ENCODE measurements at places on chromosomes 16 and 17.

- DNase-seq = no peak
Measured at GRCh38 chr17:12646761-12647422, 18.8 kb upstream of the MYOCD start.

- no peak for DNase-seq
Measured at GRCh38 chr17:19329136-19329535, 33.4 kb downstream of the B9D1 start.

- DNase-seq = no peak
Measured at GRCh38 chr16:23948949-23949411, 113.2 kb downstream of the PRKCB start.

GRCh38 chr16:3044708-3045107 lies 1.7 kb upstream of the MMP25 start:
- no peak for DNase-seq

- DNase-seq = no peak
Measured at GRCh38 chr17:59547131-59547915, 18.1 kb upstream of the DHX40 start.

DNA sequence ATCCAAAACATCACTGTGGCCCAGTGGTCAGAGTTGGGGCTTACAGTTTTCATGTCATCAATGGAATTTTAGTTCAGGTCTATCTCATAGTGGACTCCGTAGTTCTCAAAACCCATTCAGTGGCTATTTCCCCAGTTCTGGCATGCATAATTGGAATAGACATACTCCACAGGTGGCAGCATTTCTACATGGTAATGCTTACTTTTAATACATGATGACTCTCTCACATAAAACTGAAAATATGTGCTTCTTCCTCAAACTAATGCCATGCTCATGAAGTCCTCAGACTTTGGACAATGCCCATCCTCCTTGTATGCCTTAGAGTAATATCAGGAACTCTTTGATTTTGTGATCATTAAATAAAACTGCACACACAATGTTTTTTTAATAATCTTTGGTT lies 857.4 kb upstream of the GOT2 start:
- DNase-seq = no peak

- DNase-seq = no peak
Measured at GRCh38 chr17:40373324-40373723, 8.8 kb upstream of the GJD3 start.

DNA sequence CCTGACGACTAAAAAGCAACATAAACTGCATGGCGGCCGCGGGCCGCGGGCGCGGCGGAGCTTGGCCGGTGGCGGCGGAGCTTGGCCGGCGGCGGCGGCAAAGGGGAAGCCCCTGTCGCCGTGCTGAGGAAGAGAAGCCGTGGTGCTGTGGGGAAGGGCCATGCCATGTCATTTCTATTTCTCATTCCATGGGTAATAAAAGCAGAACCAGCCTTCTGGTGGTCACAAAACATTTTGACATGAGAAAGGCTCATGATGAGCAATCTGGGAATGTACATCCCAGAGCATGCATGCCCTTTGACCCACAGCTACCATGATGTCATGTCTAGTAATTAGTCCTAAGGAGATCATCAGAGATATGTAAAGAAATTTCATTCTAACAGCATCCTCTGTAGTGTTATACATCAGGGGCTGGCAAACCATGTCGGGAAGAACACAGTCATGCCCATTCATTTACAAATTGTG lies 23.9 kb upstream of the HEATR6 start:
- no peak for DNase-seq

GRCh38 chr16:77843405-77843804 lies 55.0 kb downstream of the VAT1L start:
- DNase-seq = no peak

GRCh38 chr17:57282296-57282695 lies 26.0 kb downstream of the MSI2 start:
- no peak for DNase-seq

GRCh38 chr16:54411544-54411943 lies 125.0 kb upstream of the IRX3 start:
- DNase-seq = no peak

DNA sequence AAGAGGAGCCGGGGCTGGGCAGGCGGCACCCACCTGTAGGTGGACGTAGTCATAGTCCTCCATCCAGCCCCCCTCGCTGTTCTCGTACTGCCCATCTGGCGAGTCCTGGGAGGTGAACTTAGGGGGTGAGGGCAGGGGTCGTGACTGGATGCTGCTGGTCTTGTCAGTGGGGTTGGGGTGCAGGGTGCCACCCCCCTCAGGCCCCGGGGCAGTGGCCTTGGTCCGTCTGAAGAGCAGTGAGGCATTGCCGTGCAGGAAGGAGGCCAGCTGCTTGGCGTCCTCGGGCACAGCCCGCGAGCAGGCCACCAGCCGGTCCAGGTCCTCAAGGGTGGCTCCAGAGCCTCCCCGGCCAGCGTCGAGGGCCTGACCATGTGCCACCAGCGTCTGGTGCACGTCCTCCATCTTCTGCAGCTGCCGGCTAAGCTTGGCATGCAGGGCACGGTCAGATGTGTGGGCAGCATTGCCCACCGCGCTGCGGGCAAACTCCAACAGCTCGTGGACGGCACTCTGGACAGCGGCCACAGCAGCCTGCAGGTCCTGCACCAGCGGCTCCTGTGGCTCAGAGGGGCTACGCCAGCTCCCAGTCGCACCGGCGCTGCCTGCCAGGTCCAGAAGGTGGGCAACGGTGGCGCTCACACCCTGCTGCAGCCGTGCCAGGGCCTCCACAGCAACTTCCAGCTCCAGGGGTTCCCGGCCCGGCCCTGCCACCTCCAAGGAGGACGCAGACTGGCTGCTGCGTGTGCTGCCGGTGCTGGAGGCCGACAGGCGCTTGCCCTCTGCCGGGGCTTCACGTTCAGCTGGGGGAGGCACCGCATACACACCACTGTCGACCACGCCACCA lies 16.3 kb downstream of the CTRB1 start:
- DNase-seq = no peak

- DNase-seq = no peak
Measured at GRCh38 chr17:78430892-78431691, 52.6 kb downstream of the PGS1 start.

- no peak for DNase-seq
Measured at GRCh38 chr17:40753804-40754203, 1.3 kb downstream of the KRT25 start.

DNA sequence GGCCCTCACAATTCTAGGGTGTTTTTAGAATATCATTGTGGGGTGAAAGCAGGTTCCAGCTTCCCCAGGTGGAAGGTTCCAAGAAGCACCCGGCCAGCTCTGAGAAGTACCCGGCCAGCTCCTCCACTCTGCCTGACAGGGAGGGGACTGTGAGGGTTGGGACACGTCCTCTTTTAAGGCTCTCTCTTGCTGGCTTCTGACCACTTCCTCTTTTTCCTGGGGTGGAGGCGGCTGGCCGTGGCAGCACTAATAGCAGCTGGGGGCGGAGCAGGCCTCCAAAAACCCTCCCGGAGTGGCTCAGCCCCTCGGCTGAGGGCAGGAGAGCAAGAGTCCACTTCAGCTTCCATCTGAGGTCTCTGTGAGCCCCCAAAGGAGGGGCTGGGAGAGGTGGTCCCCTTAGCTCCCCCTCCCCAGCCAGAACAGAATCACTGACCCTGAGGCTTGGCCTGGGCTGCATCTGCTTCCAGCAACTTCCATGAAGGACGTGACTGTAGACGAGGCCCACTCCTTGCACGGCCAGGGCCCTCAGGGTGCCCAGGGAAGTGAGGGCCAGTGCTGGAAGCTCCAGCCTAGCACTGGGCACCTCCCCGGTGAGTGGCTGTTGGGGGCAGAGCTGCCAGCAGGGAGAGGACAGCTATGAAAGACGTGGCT lies 26.7 kb upstream of the PLCG2 start:
- no peak for DNase-seq
